GM13976 (cell line): ENCODE measurements at places on chromosomes 6 and 20.
A peak's percentile ranks its signal among the peaks of the same experiment; 100 is the strongest.

DNA sequence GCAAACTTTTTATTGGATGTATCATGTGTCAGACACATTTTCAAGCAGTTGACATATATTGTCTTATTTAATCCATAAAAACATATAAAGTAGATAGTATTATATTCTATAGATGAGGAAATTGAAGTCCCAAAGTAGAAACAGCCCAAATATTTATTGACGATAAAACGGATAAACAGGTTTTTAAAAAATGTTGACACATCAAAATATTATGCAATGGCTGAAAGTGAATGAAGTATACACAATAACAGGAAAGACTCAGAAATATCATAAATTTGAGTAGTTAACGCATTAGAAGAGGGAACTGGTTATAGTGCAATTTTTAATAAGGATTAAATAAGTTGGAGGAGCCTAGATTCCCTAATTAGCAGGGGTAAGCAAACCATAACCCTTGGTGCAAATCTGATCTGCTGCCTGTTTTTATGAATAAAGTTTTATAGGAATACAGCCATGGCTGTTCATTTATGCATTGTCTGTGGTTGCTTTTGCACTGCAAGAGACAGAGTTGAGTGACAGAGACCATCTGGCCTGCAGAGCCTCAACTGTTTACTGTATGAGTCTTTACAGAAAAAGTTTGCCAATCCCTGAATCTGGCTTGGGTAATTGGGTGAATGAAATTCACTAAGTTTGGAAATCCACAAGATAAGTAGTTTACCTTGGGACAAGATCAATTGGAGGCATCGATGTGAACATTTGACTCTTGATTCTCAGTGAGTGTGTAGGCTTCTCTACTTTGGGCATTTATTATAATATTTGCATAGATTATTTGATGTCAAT, 50.6 kb upstream of the EXOC2 start:
- no peak for DNase-seq

DNA sequence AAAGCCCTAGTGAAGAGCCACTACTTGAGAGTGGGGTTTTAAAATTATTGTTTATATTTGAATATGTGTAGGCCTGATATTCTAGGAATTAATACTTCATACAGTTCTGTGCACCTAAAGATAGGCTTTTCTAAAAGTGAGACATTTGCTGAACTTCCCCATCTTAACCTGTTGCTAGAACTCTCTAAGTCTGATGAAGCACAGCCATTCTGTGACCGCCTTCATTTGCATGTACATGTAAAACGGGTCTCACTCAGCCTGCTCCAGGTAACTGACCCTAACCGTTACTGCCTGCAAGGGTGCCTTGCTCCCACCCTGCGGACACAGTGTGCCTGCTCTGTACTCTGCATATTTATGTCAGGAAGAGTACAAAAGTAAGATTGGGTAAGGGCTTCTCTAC, 44.3 kb upstream of the IRF4 start:
- DNase-seq: peak; percentile 79

- no peak for DNase-seq
Measured at GRCh38 chr20:41408156-41408794, 41.7 kb upstream of the EMILIN3 start.

GRCh38 chr6:148395583-148396101, 53.0 kb downstream of the SASH1 start:
- no peak for DNase-seq

DNA sequence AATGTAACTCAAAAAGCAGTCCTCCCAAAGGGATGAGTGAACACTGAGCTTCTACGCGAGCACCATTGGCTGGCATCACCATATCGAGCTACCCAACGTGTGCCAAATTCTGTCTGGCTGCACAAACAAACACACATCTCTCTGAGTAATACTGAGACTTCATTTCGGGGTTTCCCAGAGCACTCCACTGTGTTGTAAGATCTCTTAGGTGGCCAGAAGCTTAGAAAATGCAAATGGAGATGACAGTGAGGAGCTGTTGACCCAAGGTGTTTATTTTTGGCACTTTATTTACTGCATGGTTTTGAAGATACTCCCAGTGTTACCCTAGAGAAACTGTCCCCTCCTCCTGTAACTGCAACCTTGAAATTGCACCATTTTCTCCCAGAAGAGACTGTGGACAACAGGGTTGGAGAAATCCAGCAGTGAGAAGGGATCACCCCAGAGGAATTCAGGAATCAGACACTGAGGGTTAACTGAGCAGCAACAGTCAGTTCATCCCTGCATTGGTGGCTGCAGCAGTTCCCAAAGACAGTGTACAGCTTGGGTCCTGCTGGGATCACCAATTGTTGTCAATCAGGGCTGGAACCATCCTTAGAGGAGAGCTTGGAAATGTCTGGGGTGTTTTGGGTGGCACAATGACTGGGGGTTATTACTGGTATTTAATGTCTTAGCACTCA, 1.0 kb upstream of the RIPOR2 start:
- peak; percentile 58 for DNase-seq

- no peak for DNase-seq
Measured at GRCh38 chr20:4809707-4810106, 88.0 kb downstream of the PRND start.

GRCh38 chr20:6401893-6402557, 279.2 kb upstream of the FERMT1 start:
- DNase-seq: no peak

- no peak for DNase-seq
Measured at GRCh38 chr6:136604328-136604825, 54.2 kb upstream of the MAP7 start.

GRCh38 chr6:166618866-166619761, 7.9 kb downstream of the RPS6KA2 start:
- no peak for DNase-seq

DNA sequence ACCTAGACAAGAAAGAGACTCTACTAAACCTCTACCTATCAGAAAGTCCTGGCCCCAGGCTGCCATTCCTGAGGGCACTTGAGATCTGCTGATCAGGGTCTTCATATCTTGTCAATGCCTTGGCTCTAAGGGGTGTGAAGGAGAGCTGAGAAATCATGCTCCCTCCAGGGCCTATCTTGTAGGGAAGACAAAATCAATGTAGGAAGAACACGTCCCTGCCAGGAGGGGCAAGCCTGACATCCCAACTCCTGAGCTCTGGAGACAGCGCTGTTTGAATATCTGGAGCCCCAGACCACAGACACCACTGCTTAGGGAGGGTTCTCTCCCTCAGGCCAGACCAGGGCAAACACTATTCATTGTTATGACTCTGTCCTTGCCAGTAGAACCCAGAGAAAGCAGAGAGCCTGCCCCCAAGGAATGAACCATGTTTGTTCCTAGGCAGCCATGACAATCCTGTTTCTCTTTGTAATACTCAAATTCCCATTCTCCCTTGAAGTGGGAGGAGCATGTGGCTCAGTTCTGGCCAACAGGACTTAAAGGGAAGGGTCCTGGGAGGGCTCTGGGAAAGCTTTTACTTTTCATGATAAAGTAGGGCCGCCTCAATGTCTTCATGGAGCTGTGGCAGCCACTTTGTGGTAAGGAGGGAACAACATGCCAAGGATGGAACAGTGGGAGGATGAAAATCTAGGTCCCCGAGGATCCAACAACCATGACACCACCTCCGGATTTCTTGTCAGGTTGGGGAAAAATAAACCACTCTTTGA, 1.8 kb upstream of the FASTKD5 start:
- no peak for DNase-seq

DNA sequence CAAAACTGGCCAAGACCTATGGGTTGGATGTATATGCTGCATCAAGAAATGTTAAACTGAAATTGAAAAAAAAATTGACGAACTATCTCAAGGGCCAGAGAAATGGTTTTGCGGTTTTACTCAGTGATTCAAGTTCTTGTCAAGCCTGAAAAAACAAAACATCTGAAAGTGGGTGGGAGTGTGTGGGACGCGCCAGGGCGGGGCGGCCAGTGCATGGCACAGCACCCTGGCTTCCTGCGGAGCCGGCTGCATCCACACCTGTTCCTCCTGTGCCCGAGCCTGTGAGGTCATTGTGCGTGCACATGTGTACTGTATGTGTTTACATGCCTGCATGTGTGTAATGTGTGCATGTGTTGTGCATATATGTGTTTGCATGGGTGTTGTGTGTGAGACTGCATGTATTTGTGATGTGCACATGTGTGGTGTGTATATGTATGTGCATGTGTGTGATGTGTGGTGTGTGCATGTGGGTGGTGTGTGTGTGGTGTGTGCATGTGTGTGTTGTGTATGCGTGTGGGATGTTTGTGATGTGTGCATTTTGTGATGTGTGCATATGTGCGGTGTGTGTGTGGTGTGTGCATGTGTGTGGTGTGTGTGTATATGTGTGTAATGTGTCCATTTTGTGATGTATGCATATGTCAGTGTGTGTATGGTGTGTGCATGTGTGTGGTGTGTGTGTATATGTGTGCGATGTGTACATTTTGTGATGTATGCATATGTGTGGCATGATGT, 59.8 kb downstream of the CDH4 start:
- no peak for DNase-seq

DNA sequence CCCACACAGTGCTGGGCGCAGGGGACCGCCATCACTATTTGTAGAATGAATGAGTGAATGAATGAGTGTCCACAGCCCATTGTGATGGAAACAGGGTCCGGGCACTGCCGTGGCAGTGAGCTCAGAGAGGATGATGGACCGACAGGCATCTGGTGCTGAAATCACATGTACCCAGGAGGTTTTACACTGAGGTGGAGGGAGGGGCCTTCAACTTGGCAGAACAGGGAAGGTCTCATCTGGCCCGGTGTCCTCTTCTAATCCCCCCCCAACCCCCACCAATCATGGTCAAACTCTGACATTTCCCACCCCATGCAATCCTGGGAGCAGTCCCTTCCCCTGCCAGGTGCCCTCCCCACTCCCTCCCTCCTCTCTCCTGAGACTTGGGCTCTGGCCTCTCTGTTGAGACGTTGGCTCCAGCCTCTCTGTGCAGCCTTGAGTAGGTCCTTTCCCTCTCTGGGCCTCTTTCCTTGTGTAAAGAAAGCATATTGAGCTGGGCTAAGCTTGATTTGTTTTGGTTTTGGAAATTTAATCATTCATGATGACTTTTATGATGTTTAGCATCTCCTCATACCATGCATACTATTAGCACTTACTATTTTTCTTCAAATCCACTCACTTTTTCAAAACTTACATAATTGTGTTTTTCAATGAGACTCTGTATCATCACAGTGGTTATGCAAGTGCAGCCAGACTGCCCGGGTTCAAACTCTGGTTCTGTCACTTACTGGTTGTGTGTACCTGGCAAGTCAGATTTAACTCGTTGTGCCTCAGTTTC, 10.8 kb downstream of the KIAA1755 start:
- no peak for DNase-seq

- DNase-seq: peak; percentile 26
Measured at GRCh38 chr6:16712931-16713484, 48.3 kb downstream of the ATXN1 start.

DNA sequence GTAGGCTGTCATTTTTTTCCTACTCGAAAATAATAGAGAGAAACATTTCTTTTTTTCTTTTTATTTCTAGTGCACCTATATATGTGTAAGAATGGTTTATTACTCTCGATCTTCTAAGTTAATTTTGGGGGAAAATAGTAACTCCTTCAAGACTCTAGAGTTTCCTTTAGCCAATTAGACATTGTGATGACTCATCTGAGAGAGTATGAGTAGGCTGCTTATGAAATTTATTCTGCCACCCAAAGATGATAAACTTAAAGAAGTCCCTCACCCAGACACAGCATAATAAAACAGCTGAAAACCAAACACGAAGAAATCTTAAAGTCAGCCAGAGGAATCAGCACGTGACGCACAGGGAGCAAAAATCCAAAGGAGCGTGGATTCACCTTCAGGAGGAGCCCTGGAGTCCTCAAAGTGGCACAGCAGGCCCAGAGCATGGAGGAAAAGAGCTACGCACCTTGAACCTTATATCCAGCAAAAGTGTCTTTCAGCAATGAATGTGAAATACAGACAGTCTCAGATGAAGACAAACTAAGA, 81.9 kb downstream of the ERMARD start:
- DNase-seq: no peak

DNA sequence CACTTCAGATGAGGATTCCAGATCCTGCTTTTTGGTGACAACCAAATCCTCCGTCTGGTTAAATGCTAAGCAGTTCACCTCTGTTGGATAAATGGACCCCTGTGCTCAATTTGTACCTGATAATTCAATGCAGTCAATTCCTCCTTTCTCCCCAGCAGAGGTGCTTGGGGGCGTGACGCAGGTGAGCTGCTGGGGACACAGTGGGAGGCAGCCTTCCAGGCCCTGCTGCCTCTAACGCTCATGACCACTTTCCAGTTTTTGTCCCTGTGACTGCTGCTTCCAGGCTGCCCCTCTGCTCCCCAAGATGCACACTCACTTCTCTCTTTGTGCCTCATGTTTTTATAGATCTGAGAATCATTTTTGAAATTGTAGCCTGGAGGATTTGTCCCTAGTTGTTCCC, 78.5 kb downstream of the TTLL2 start:
- DNase-seq: no peak

GRCh38 chr6:24991810-24992467, 56.2 kb upstream of the RIPOR2 start:
- peak; percentile 64 for DNase-seq

DNA sequence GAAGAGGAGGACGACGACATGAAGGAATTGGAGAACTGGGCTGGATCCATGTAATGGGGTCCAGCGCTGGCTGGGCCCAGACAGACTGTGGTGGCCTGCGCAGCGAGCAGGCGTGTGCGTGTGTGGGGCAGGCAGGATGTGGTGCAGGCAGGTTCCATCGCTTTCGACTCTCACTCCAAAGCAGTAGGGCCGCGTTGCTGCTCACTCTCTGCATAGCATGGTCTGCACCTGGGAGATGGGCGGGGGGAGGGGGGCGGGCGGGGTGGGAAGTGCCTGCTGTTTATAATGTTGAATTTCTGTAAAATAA, 42.3 kb downstream of the CHMP4B start:
- no peak for DNase-seq

DNA sequence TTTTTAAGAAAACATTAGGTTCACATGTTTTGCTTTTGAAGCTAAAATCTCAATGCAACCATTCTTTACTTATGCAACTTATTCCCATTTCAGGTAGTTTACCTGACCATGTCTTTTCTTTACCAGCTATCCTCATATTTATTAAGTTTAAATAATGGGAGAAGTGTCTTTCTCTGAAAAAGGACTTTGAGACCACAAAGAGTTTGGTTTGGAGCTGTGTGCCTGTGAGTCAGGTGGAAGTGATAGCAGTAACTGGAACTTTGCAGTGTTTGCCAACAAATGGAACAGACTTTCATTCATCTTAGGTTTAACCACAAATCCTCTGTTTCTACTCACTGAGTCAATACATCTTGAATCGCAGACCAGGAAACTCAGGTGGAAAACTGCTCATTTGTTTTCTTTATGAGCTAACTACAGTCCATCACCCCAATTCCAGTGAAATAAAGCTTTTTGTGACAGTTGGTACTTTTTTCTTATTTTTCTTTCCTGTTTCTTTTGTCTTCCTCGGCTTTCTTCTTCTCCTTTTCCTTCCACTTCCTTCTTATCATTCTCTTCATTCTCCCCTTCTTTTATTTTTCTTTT, 148.3 kb upstream of the RIN2 start:
- no peak for DNase-seq

- DNase-seq: no peak
Measured at GRCh38 chr20:48102931-48103660, 317.8 kb upstream of the SULF2 start.

DNA sequence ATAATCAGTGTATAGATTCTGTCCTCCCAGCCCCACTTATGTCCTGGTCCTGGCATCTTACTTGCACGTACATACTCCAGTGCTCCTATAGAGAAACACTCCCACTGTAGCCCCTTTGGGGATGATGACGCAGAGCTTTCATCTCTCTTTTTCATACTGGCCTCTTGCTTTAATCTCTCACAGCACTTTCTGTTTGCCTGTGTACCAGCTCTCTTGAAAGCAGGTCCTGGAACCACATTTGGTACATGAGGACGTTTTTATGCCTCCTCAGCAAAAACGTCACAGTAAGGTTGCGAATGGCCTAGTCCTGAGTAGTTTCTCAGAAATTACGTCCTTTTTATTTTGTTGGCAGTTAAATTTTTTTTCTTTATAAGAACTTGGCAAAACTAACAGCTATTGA, 10.8 kb downstream of the L3MBTL3 start:
- no peak for DNase-seq
